Stimulated activated CD4-positive, alpha-beta T cell treated with anti-CD3 and anti-CD28 coated beads, Interleukin-15, amount 100 ng/mL, for 24 hours (primary cell): ENCODE measurements at places on chromosomes 1 and 21.

DNA sequence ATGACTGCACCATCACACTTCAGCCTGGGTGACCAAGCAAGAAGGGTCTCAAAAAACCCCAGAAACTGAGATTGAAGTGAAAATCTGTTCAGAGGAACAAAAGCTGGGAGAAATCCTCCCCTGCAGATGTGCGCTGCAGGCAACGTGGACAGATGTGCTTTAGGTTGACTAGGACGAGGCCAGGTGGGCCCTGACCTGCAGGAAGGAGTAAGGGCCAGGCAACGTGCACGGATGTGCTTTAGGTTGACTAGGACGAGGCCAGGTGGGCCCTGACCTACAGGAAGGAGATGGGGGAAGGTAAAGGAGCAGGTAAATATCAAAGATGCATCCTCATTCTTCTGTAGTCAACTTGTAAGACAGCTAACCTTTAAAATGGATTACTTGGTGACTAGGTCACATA, 2.5 kb upstream of the KRTAP12-1 start:
- no peak for DNase-seq

- DNase-seq, result no peak
These were observed 52.4 kb upstream of the GJA5 start for GRCh38 chr1:147812799-147813198.

GRCh38 chr1:111988743-111989453, 570 bp downstream of the KCND3 start:
- DNase-seq, result peak; percentile 24

GRCh38 chr1:76613886-76614285, 253.4 kb upstream of the ST6GALNAC5 start:
- no peak for DNase-seq

- peak; percentile 65 for DNase-seq
These were observed at the start of gene IFI44L for GRCh38 chr1:78619803-78620579. Gene IFI44L, plus strand, starts transcription at chr1:78620448. Its CDS starts 7,468 bp downstream, at chr1:78627916.

GRCh38 chr1:47192458-47193384, 2.9 kb upstream of the PDZK1IP1 start:
- peak; percentile 76 for DNase-seq

- DNase-seq, result no peak
These were observed 64.0 kb downstream of the ABCA4 start for GRCh38 chr1:94056996-94057395.

- no peak for DNase-seq
These were observed 234.1 kb upstream of the VAMP3 start for GRCh38 chr1:7536891-7537591.

GRCh38 chr1:156927215-156928042, 7.0 kb downstream of the LRRC71 start:
- peak; percentile 85 for DNase-seq
